ENCODE measurements at places on chromosomes 5 and 9. TPM values are rescaled to one million over a fixed set of nuclear protein-coding genes. Genes with fewer than 3 reads are reported as not detected.

DNA sequence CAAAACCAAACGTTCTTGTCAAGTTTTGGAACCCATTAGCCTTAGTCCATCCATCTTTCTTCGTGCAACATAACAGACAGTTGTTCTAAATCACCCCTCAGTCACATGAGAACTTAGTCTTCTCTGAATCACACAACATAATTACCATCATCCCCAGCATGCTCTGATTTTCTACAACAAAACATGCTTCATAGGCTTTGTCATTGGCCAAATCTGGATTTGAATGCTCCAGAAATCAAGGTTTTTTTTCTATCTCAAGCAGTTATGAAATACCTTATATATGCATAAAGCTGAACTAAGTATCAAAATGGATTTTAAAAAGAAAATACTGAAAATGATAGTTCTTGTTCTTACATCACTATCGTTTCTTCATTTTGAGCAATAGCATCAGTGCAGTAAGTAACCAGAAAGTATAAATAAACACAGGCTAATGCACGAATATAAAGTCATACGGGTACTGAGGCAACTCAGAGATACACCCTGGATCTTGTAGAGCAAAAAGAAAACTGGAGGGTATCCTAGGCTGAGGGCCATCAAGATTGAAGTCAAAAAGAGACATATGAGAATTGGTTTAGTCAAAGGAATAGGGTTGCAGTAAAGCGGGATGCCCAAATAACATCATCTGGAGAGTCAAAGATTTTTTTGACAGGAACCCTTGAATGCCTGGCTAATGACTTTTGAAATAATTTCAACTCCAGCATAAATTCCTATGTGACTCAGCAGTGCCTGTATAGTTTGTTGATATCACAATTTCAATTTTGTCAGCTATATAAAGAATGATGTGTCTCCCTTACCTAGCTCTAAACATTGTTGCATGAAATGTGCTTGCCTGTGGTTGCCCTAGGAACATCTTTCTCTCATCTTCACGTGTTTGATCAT, 164.7 kb downstream of the ADAMTSL1 start:
- no peak for DNase-seq

Gene GALT
- polyA plus RNA-seq = 25.8 TPM

Gene PCDH1
- 41.7 TPM for polyA plus RNA-seq

DNA sequence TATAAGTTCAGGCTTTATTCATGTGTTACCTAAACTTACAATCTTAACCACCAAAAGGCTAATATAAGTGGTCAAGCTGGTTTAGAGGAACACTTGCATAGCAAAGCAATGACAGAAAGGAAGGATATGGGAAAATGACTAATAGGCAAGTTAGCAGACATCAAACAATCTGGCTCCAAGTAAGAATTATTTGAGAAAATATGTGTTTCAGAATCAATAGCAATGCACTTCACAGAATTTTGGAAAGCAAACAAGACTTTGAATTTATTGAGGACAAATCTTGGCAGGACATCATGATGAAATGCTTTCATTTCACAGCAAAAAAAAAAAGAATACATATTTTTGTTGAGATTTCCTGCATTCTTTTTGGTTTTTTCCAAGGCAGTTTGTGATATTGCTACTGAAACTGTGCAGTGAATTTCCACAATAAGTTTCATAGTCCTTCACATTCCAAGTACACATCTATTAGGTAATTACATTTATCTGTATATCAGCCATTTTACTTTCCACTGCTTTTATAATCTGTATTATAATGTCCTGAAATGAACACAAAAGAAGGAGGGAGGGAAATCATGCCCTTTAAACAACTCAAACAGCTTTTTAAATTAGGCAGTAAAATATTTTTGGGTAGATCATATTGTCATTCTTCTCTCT, 417.9 kb downstream of the NR2F1-AS1 start:
- peak; percentile 85 for DNase-seq

GRCh38 chr9:108756746-108757490, 98.9 kb downstream of the ACTL7B start:
- peak; percentile 34 for DNase-seq

- no peak for DNase-seq
These were observed 358.8 kb upstream of the ARRDC3 start for GRCh38 chr5:91741764-91742505.

Gene PDE8B
- polyA plus RNA-seq = not detected

- DNase-seq = no peak
These were observed 531.7 kb upstream of the C9orf72 start for GRCh38 chr9:28105001-28105400.

Measured in mammary epithelial cell (primary cell).